Uterus (tissue), 4 donors: ENCODE measurements at places on chromosomes 16 and 17. TPM values are rescaled to one million over a fixed set of nuclear protein-coding genes. Genes with fewer than 3 reads are reported as not detected.

The TP53TG3F gene
- total RNA-seq, result not detected

The TP53TG3C gene
- total RNA-seq, result not detected

The CEP112 gene
- total RNA-seq, result 96.5 TPM

DNA sequence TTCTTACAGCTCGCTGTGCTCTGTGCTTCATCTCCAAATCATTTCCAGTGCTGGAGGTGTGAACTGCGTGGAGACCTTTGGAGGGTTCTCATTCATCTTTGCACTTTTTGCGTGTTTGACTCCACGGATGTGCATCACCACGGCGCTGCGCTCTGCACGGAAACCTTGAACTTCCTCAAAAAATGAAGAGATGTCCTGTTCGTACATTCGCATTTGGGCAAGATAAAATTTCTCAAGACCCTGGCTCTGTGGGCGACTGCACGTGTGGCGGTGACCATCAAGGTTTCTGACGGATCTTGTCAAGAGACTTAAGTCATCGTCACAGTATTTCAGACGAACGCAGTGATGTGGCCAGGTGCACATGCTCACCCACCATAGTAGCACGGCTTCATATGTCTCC lies 10.3 kb upstream of the PVALEF start:
- DNase-seq, result no peak

The ENPP7 gene
- total RNA-seq, result not detected

- DNase-seq, result no peak
Observed at GRCh38 chr16:48121276-48121675, 34.5 kb downstream of the ABCC12 start.

DNA sequence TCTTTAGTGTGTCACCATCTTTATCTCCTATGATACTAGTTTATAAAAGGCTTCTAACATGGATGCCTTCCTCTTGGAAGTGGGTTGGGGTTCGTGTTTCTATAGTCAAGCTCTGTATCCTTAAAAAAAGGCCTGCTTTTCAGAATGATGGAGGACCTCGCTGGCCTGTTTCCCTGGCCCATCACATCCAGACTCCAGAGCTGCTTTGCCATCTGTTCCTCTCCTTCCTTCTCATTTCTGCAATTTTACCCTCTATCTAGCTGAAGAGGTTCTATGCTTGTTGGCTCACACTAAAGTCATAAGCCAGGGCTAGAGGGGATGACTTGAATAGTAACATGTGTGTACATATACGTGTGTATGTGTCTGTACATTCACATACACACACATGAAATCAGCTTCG lies 450.8 kb upstream of the HSBP1 start:
- DNase-seq, result no peak

The RTN4RL1 gene
- total RNA-seq, result 4.9 TPM

The RNF112 gene
- 14.7 TPM for total RNA-seq

DNA sequence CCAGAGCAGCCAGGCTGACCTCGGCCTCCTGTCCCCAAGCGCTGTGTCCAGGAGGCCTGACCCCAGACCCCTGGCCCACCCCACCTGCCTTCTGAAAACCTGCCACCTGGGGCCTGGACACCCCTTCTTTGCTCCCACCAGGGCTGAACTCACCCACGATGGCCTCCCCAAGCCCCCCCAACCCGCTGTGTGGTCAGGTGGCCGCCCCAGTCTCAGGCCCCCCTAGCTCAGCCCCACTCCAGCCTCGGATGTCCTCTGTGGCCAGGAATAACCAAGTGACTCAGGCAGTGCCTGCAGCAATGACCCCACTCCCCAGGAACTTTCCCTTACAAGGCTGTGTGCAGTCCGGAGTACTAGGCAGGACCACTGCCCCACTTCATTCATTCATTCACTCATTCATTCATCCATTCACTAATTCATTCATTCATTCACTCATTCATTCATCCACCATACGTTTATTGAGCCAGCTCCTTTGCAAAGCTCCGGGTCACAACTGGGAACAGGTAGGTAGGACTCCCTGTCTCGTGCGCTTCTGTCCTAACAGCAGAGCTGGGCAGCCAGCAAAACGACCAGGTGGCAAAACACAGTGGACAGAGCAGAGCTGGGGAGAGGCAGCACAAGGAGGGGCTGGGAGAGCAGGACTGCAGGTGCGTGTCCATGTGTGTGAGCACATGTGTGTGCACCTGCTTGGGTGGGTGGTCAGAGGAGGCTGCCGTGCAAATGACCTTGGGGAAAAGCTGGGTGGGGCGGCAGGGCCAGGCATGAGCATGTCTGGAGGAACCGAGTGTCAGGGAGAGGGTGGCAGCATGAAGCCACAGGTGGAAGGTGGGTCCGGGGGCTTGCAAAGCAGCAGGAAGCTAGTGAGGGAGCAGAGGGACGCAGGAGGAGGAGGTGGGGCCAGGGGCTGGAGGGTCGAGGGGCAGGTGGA lies 75.8 kb upstream of the CBX4 start:
- DNase-seq, result no peak

DNA sequence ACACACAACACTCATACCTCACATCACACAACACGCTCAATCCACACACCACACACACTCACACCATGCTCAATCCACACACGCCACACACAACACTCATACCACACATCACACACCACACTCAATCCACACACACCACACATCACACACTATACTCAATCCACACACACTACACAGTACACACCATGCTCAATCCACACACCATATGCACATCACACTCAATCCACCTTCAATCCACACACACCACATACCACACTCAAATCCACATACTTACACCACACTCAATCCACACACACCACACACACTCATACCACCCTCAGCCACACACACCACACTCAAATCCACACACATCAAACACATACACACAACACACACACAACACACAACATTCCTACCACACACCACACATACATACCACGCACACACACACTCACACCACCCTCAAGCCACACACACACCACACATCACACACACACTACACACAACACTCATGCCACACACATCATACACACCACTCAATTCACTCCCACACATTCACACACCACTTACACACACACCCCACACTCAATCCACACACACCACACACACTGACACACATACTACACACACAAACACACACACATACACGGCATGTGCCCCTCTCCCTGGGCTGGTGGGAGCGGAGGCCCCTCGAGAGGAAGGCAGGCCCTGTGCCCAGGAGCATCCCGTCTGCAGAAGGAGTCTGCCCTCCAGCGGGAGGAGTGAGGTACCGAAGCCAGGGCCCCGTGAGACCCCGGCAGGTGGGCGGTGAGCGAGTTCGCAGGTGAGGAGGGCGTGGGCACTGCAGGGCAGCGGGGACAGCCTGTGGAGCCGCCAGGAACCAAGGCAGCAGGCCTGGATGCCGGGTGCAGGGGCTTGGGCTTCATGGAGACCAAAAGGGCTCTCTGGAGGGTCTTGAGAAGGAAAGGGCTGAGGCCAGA lies 33.1 kb upstream of the RPTOR start:
- DNase-seq, result no peak

DNA sequence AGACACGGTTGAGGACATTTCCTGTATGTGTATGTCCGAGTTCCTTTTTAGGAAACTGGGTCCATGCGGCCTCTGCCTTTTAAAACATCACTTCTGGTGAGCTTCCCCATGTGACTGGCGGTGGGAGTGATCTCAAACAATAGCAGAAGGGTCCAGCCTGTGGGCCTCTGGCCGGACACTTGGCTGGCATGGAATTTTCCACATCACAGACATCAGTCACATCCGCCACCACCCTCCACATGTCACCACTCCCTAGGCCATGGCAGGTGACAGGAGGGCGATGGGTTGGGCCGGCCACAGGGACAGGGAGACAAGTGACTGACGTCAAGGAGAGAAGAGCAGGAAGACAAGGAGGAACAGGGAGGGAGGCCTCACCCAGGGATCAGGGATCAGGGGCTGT lies 83.7 kb downstream of the DNAH17 start:
- DNase-seq, result no peak

- no peak for DNase-seq
Observed at GRCh38 chr16:11432856-11433395, 87.7 kb downstream of the RMI2 start.

The ABHD15 gene
- 0.26 TPM for total RNA-seq
